ENCODE measurements at places on chromosomes 2 and 18.

DNA sequence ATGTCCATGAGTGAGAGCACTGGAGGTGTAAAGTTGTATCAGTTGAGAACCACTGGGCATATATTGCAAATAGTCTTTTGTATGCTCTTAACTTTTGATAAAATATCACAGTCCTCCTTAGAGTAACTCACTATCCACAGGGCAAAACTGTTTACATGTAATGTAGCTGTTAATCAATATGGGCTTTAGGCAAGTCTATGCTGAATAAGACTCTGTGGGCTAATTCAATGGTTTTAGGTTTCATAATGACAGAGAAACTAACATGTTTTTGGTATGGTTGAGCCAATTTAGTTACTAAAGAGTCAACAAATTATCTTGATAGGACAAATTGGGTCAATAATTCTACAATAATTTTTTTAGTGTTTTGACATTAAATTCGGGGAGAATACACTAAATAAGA is 1134.9 kb upstream of the FAM98A start:
- DNase-seq, result no peak

GRCh38 chr2:167599219-167599618 is 648.2 kb downstream of the STK39 start:
- no peak for DNase-seq

GRCh38 chr2:133568598-133568997 is 335 bp upstream of the NCKAP5 start:
- no peak for DNase-seq

GRCh38 chr2:144083211-144083610 is 436.7 kb downstream of the ZEB2 start:
- no peak for DNase-seq

DNA sequence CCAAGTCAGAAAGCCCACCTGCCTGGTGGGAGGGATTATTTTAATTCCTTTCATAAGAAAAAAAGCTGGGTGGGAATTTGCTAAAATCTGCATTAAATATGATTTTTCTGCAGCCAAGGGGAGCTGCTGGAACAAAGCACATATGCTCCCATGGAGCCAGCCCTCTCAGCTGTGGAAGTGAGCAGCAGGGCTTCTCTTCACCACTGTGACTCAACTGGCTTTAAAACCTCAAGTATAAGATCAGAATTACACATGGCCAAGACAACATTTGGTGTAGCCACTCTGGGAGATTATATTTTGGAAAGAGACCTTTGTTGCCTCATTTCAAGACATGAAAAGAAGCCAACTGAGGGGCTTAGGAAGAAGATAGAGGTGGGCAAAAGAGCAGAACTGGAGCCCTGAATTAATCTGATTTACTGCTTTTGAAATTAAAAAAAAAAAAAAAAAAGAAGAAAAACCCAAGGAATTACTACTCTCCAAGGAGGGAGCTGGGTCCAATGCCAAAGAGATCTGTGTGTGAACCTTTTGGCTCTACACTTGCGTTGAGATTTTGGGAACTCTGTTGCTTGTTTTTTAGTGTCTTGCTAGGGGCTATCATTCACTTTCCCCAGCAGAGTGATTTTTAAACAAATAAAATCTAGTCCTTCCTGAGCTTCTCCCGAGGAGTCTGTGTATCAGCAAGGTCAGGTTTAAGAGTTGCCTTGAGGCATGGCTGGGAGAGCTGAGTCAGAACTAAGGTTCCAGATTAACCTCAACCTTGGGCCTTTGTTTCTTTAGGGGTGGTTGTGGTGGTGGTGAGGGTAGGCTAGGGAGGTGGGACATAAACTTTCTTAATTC is 6.0 kb downstream of the LHCGR start:
- DNase-seq, result no peak
